ENCODE measurements at places on chromosomes 1 and 21.

DNA sequence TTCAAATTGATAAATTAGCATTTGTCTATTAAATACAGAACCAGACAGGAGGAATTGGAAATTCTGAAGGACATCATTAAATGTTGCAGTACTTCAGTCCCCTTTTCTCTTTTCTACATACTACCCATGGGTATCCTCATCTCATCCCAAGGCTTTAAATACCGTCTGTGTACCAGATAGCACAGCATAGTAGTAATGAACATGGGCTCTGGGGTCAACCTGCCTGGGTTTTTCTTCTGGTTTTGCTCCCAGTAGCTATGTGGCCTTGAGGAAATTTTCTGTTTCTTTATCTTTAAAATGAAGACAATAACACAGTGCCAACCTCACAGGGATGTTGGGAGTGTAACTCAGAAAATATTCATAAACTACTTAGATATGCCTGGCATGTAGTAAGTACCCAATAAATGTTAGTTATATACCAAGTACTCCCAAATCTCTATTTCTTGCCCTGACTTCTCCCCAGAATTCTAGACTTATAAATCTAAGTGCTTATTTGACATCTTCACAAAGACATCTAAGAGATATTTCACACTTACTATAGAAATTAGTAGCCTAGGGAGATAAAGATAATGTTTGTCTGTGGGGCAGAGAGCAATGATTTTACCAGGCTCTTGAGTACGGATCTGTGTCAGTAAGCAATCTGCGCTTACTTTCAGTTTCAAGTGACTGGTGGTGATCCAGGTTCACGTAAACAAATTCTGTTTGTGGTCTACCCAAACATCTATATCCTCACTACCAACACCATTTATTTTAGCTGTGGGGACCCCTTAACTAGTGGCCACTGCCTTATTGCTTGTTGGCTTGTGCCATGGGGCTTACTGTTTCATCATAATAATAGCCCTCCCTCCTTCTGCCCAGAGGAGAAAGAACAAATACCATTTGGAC is 37.3 kb downstream of the VANGL2 start:
- DNase-seq, result no peak

DNA sequence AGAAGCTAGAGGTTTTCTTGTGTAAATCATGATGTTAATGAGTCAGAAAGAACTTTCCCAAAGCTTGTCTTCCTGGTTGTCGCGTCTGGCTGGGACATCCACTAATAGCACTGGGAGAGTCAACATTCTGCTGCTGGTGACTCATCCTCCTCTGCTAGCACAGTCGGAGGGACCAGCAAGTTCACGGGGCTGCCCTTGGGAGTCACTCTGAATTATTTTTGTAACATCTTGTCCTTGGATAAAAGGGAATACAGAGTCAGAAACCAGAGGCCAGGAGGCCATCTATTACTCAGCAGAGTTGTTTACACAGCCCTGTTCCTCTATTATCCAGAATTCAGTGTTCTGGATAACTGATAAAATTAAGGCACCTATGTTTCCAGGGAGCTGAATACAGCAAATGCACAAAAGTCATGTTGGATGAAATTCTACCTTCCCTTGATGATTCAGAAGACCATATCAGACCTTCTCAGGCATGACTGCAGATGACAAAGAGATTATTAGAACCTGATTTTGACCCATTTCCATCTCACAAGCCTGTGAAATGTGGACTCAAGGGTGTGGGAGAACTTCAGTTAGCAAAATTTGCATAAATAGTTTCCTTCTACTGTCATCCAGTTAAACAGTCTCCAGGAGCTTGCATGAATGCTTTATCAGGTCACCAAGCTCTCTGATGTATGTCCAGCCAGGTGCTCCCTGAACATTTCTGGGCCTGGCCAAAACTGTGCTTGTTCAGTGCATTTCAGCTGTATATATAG is 68.1 kb downstream of the JAK1 start:
- peak; percentile 94 for DNase-seq

DNA sequence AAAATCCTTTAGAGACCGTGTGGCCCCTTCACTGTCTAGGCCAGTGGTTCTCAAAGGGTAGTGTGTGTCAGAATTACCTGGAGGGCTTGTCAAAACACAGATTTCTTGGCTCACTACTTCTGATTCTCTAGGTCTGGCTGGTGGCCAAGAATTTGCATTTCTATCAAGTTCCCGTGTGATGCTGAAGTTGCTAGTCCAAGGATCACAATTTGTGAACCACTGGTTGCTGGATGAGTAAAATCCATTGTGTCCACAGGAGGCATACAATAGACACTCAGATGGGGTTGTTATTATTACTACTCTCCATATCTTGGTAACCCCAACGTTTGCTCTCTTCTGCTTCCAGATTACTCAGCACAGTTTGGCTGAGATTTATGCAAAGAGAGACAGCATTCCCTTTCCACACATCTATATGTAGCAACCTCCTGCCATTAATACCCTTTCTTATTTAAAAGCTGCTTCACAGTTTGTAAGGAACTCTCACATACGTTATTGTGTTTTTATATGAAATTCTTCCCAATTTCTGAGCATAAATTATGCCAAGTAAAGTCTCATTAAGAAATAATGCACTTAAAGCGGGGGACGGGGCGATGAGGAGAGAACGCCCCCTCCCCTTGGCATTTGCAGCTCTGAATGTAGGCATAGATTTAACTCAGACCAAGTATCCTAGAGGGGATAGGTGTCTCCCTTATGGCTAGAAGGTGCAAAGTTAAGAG is 720 bp upstream of the TMCC2 start:
- DNase-seq, result no peak

- no peak for DNase-seq
Observed at GRCh38 chr1:51719146-51719545, 102.3 kb downstream of the OSBPL9 start.

- DNase-seq, result no peak
Observed at GRCh38 chr1:165443539-165444311, 1.2 kb downstream of the RXRG start.

GRCh38 chr1:151562661-151563060 is 22.6 kb downstream of the TUFT1 start:
- no peak for DNase-seq

GRCh38 chr1:33170351-33171274 is 11.2 kb downstream of the TRIM62 start:
- peak; percentile 31 for DNase-seq

DNA sequence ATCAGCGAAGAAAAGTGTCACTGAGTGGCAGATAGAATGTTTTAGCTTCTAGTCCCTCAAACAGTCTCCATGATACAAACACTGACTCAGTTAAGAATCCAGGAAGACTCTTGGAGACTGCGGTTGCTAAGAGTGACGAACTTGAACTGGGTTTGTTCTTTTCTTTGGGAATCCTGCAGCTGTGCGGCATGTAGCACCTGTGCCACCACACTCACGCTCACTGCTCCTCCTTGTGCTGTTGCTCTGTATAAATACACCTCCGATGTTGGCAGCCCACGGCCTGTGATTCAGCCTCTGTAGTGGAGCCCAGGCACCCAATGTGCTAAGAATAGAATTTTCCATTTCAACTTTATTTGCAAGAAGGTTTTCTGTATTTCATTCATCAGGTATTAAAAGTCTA is 5.5 kb upstream of the PPIE start:
- no peak for DNase-seq

DNA sequence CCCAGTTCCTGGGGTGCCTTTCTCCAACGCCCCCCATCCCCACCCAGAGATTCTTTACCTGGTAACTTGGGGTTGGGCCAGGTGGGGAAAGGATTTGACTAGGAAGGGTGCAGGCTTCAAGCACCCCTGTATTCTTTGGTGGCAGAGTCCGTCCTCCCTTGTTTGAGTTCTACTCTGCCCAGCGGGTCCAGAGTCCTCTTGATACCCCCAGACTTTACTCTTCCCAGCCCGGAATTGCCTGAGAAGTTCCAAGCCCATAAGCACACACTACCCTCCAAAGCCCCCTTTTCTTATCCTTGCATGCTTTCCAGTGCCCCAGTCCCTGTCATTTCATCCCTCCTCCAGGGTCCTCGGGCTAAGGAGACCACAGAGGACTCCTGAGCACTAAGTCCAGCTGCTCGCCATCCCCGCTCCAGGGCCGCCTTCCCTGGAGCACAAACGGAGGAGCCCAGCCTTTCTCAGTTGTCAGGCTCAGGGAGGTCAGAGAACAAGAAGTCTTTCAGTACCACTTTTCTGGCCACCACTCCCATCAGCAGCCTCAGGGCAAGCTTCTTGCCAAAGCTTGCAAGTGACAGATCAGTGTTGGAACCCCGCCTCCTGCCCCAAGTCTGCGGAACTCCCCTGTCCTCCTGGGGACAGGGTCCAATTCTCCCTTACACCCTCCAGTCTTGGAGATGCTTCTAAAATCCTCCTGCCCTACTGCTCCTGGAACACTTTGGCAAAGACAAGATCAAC is 12.2 kb downstream of the SLC45A3 start:
- DNase-seq, result no peak

All from posterior vena cava (tissue), 2 donors.